ENCODE measurements at places on chromosomes 16 and 17. TPM values are rescaled to one million over a fixed set of nuclear protein-coding genes. Genes with fewer than 3 reads are reported as not detected.
A peak's percentile ranks its signal among the peaks of the same experiment; 100 is the strongest.

GRCh38 chr17:8018436-8018835 is 16.0 kb downstream of the GUCY2D start:
- no peak for DNase-seq

DNA sequence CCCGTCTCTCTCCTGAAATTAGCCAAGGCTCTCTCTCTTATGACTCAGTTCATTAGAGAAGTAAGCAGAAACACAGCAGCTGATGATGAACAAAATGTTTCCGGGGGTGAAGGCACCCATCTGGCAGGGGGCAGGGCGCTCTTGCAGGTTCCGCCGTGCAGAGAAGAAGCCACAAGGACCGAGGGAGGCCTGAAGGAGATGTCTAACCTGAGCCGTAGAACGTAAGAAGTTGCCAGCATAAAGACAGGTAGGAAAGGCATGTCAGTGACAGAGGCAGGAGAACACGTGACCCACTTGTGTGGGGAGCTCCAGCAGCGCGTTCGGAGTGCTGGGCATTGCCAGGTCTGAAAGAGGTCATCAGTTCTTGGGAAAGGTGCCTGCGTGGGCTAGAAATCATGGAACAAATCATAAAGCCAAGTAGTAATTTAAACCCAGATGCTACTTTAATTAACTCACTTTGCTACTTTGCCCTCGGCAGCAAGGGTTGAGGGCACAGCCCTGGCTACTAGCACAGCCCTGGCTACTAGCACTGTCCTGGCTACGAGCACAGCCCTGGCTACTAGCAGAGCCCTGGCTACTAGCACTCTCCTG is 198.6 kb downstream of the RPTOR start:
- no peak for DNase-seq

- DNase-seq = peak; percentile 99
Observed at GRCh38 chr16:84836234-84836647, 16.5 kb downstream of the CRISPLD2 start.

The HOXB1 gene
- not detected for polyA plus RNA-seq

The CDH15 gene
- polyA plus RNA-seq = 168 TPM

DNA sequence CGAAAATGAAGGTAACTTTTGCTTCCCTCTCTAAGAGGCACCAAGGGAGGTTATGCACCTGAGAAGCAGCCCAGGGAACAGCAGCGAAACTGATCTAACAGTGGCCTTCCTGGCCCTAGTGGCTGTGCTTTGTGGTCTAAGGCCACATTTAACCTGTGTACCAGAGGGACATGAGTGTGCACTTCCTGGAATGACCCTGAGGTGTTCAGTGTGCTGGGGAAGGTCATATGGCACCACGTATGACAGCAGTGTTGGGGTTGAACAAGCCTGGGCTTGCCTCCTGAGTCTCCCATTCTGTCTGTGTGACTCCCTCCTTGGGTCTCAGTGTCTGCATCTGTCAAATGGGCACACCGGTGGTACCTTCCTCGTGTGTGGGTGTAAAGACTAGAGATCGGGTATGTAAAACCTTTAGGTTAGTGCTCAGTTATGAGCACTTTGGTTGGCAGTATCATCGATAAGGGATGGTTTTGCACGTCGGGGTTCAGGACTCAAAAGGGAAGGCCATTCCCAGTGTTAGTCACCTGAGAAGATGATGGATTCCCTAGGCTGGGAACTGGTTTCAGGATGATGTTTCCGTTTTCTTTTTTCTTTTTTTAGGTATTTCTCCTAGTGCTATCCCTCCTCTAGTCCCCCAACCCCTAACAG is 31.9 kb downstream of the PLCG2 start:
- DNase-seq = no peak

- no peak for DNase-seq
Observed at GRCh38 chr17:34352191-34352590, 4.1 kb upstream of the CCL13 start.

GRCh38 chr17:43614561-43614960 is 47.2 kb downstream of the MEOX1 start:
- peak; percentile 34 for DNase-seq

- DNase-seq = no peak
Observed at GRCh38 chr16:119295-119694, 19.2 kb downstream of the NPRL3 start.
